ENCODE measurements at places on chromosomes 6 and 20.

- DNase-seq = no peak
These were observed 674.9 kb downstream of the HDGFL1 start for GRCh38 chr6:23244300-23244699.

DNA sequence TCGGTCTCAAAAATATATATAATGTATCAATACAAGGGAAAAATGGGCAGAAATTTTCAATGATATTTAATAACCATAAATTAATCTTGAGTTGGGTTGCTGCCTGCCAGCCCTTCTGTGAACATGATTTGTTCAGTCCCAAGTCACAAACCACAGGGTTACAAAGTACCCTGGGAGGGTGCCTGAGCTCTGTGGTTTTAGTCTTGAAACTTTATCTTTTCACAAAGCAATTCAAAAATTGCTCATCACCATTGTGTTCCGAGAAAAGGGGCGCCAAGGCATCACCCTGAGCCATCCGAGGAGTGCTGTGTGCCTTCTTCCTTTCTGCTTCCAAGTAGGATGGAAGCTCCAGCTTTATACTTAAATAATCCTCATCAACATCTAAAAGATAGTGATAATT lies 141.6 kb upstream of the AKAP12 start:
- no peak for DNase-seq

DNA sequence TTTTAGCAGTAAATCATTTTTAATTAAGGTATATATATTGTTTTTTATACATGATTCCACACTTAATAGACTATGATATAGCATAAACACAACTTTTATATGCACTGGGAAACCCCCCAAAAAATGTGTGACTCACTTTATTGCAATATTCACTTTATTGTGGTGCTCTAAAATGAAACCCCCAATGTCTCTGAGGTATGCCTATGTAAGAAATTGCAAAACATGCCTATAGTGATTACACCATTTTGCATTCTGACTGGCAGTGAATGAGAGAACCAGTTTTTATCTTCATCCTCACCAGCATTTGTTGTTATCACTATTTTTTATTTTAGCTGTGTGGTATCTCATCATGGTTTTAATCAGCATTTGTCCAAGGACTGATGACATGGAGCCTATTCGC lies 8.5 kb upstream of the CST11 start:
- no peak for DNase-seq

GRCh38 chr6:18293076-18293904 lies 29.0 kb upstream of the DEK start:
- no peak for DNase-seq

DNA sequence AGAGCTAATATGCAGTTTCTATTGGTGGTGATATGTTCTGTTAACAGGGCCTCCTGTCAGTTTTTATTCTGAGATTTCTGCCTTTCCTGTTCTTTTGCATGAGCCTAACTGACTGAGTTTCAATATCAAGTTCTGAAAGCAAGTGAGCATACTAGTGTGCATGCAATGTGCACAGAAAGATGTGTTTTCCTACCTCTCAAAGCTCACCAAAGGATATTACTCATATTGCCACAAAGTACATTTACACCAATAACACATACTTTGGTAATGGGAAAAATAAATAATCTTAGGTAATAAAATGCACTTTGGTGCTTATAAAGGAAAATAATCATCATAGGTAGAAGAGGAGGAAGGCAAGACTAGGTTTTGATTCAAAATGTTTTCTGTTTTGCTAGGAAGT lies 195.0 kb downstream of the KHDC1L start:
- DNase-seq = no peak

- DNase-seq = no peak
These were observed 481.5 kb upstream of the HSF2 start for GRCh38 chr6:121917834-121918559.

GRCh38 chr6:111985202-111985731 lies 68.6 kb upstream of the CCN6 start:
- DNase-seq = peak; percentile 54

GRCh38 chr20:21232546-21233280 lies 70.4 kb upstream of the XRN2 start:
- no peak for DNase-seq

- DNase-seq = no peak
These were observed 617.4 kb upstream of the CDH4 start for GRCh38 chr20:60634491-60635172.

GRCh38 chr6:98254624-98255023 lies 579.8 kb upstream of the POU3F2 start:
- DNase-seq = no peak

- DNase-seq = no peak
These were observed 553.0 kb downstream of the CD109 start for GRCh38 chr6:74248966-74249365.

DNA sequence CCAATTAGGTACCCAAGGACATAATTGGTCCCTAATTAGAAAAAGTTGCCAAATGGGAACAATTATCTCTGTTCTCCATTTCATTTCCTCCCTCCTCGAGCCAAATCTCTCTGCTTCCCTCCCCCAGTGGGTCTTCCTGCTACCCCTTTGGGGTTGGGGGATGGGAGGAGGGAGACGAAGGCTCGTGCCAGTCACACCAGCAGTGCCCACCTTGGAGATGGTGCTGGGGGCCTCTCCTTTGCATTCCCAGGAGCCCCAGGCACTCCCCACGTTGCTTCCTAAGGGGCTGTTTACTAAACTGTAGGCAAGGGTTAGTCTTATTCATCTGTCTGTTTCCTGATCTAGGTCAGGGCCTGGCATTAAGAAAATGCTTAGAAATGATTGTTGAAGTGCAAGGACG lies 33.1 kb downstream of the MDFI start:
- no peak for DNase-seq

DNA sequence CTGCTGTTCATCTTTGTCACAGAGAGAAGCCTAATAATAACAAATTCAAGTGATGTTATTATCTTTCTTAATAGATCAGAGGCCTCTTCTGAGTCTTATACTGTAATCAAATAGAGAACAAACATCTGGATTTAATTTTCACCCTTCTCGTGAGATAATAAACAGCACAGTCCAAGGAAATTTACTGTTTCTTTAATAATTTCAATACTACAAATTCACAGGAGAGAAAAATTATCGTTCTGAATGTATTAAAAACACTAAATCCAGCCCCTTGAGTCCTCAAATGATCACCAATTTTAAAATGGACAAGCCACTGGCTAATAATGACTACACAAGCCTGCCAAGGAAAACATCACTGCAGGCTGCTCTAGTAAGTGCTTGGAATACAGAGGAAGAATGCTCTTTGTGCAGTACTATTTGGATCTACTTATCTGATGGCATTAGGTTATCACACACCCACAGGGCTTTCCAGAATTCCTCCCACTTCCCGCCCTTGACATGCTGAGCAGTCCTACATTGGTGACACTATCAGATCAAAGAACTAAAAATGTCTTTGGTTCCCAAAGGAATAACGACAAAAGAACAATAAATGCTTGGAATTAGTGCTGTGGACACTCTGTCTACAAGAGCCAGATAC lies 38.1 kb downstream of the SYNE1 start:
- DNase-seq = no peak

DNA sequence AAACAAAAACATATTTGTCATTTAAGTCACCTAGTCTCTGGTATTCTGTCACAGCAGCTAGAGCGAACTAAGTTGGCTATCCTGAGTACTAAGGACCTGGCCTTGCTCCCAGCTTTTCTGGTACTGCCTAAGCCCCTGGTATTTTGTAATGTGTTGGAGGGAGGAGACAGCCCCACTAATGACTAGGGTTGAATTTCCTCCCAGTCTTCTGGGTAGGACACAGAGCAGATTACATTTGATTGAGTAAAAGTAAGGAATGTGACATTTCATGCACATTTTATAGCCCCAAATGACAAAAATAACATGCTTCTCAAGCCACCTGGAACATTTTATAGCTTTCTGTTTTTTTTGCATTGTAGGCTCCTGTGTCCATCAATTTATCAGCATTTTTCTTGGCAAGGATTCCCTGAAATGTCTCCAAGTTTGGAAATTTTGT lies 47.9 kb upstream of the DDR1 start:
- no peak for DNase-seq

DNA sequence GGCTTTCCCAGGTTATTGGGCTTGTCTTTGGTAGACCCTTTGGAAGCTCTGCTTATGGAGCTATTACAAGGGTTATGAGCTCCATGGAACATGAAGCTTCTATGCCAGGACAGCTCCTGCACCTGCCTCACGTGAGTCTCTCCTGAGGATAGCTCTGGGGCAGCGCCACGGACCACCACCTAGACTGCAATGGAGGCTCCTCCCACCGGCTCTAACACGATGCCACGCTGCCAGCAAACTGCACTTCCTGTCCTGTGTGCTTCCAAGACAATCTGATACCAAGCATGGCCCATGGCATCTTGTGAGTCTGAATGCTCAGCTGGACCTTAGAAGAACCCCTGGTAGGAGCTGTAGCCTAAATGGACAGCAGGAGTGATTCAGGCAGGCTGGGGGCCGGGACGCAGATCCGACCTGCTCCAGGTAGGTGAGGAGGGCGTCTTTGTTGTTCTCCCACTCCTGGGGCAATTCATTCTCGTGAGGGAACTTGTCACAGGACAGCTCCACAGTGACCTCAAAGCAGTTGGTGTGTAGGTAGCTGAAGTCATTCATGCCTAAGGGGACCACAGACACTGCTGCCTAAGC lies 5.5 kb downstream of the CPXM1 start:
- no peak for DNase-seq

GRCh38 chr20:24588725-24589340 lies 119.4 kb downstream of the SYNDIG1 start:
- no peak for DNase-seq

GRCh38 chr6:34152042-34152524 lies 6.2 kb upstream of the GRM4 start:
- DNase-seq = no peak

DNA sequence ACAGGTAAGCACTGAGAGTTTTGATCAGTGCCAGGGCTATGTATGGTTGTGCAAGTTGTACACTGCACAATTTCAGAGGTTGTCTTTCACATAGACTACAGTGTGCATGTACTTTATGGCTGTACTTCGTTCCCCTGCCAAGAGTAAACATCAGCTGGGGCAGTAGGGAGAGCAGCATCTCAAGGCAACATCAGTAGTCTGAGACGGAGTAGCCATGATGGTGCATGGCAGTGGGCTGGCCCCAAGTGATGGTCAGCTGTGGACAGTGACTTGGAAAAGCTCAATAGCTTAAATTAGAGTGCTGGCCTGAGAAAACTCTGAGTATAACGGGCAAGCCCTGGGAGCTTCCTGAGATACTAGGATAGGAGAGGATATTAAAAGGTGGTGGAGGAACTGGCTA lies 165.5 kb downstream of the TFAP2B start:
- no peak for DNase-seq

GRCh38 chr6:157380458-157380778 lies 572 bp upstream of the ZDHHC14 start:
- no peak for DNase-seq

DNA sequence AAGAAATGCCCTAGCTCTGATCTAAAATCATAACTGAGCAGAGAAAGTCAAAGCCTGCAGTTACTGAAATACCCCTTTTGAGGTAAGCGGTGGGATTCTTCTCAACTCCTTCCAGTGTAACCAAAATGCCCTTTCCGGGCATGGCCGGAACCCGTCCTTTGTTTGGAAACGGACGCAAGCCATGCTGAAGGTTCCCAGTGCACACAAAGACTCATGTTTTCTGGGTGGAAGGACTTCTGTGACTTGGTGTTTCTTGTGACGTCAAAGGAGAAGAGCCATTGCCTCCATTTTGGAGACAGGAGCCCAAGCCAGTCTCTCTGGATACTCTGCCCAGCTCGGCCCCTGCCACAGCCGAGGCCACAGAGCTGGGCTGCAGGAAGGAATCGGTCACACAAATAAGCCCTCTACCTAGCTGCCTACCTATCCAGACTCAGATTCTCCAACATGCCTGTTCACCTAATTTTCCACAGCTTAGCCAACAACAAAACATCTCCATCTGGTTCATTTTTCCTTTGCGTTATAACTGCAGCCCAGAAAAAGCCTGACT lies 182.8 kb downstream of the TBXT start:
- DNase-seq = no peak

GRCh38 chr6:89862273-89862672 lies 32.0 kb upstream of the GJA10 start:
- no peak for DNase-seq
